Osteoblast (primary cell): ENCODE measurements at places on chromosomes 5 and 9. TPM values are rescaled to one million over a fixed set of nuclear protein-coding genes. Genes with fewer than 3 reads are reported as not detected.
A peak's percentile ranks its signal among the peaks of the same experiment; 100 is the strongest.

DNA sequence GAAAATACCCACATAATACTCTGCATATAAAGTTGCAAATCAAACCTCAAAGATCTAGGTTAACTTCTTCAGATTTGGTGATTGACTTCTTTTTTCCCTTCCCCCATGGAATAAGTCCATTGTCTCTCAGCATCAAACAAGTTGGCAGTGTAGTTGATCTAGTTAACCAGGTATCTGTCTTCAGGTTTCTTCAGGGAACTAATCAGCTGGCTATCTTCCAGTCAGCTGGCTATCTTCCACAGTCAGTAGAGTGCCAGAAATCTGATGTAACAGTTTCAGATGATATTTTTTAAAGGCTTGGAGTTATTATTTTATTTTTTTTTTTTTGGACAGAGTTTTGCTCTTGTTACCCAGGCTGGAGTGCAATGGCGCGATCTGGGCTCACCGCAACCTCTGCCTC is 16.8 kb downstream of the TNFSF15 start:
- no peaks in the 10 kb centered on the region for H3K4me1 ChIP-seq
- H3K36me3 ChIP-seq: no peaks in the 10 kb centered on the region
- no peak overlapping the region for H3K27ac ChIP-seq
- DNase-seq: no peak

DNA sequence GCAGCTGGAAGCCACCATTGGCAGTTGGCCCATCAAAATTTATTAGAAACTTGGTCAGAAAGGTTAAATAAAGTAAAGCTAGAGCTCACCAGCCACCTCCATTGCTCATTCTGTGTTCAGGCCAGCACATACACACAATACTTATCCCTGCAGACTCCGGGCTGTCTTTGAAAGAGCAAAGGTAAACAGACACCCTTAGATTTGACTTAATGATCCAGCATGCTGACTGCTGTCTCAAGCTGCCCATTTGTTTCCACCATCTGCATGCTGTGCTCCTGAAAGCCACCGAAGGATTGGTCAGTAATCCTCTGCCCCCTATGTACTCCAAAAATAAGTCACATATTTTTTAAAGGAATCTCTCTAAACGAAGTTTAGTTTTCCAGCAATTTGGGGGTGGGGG is 1059.8 kb upstream of the DMAC1 start:
- no peaks in the 10 kb centered on the region for H3K36me3 ChIP-seq
- no peak overlapping the region for H3K27ac ChIP-seq
- peaks cover 5% of the 10 kb centered on the region for H3K4me1 ChIP-seq
- no peak overlapping the region for H3K4me3 ChIP-seq
- DNase-seq: peak; percentile 31

DNA sequence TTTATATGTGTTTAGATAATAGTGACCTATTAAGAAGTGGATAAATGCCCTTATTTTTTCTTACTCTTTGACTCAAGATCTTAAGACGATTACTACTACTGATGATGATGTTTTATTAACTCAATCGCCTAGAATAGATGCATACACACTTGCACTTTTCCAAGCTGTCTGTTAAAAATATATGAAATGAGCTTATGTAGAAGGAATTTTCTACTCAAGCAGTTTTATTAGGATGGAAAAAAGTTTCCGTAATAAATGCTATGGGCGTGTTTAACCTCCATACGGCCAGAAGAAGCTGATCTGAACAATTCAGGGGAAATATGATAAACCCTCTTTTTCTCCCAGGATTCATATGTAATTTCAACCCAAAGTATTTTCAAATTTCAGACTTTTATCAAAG is 455.7 kb upstream of the MPDZ start:
- H3K36me3 ChIP-seq: no peaks in the 10 kb centered on the region
- no peak for DNase-seq
- no peak overlapping the region for H3K4me3 ChIP-seq

DNA sequence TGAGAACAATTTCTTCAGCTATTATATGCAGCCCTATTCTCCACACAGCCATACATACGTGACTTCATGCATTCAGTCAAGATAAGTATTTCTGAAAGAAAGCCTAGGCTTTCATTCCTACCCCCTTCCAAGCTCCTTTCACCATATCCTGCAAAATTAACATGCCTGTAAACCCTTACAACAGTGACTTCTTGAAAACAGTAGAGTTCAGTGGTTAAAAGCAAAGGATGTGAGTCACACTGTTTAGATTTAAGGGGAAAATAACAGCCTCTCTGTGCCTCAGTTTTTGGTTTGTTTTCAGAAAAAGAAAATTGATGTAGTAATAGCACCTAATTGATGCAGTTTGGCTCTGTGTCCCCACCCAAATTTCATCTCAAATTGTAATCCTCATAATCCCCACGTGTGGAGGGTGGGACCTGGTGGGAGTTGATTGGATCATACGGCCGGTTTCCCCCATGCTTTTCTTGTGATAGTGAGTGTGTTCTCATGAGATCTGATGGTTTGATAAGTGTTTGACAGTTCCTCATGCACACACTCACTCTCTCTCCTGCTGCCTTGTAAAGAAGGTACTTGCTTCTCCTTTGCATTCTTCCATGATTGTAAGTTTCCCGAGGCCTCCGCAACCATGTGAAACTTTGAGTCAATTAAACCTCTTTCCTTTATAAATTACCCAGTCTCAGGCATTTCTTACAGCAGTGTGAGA is 264.8 kb downstream of the CETN3 start:
- no peaks in the 10 kb centered on the region for H3K36me3 ChIP-seq
- H3K27ac ChIP-seq: no peak overlapping the region
- H3K27me3 ChIP-seq: no peaks in the 10 kb centered on the region
- DNase-seq: no peak
- H3K4me1 ChIP-seq: no peaks in the 10 kb centered on the region

DNA sequence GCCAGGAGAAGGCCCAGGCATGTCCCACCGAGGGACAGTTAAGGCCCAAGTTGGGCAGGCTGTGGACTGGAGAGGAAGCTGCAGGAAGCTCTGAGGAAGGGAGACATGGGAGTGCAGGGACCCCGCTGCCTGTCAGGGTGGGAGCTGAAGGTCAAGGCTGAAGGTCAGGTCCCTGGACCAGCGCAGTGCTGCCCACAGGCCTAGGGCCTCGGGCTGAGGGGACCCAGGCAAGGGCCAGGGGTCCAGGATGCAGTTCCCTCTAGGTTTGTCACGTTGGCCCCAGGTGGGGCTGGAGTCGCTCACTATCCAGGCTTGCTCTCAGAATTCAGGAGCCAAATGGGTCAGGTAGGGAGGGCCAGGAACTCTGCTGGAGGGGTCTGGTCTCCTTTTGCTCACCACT is 76.7 kb upstream of the STXBP1 start:
- H3K27ac ChIP-seq: peak overlapping the region; percentile 90
- no peaks in the 10 kb centered on the region for H3K27me3 ChIP-seq
- peak; percentile 59 for DNase-seq
- H3K4me1 ChIP-seq: peaks cover 58% of the 10 kb centered on the region

GRCh38 chr9:79610019-79610631 is 38.4 kb downstream of the TLE4 start:
- no peak for DNase-seq
- H3K4me3 ChIP-seq: no peak overlapping the region
- H3K36me3 ChIP-seq: no peaks in the 10 kb centered on the region
- H3K27ac ChIP-seq: peak overlapping the region; percentile 51

- DNase-seq: no peak
- H3K27me3 ChIP-seq: no peaks in the 10 kb centered on the region
- no peaks in the 10 kb centered on the region for H3K36me3 ChIP-seq
- H3K4me1 ChIP-seq: peaks cover 25% of the 10 kb centered on the region
- H3K4me3 ChIP-seq: no peak overlapping the region
- no peak overlapping the region for H3K27ac ChIP-seq
Observed at GRCh38 chr9:91680106-91680505, 256.5 kb upstream of the NFIL3 start.

DNA sequence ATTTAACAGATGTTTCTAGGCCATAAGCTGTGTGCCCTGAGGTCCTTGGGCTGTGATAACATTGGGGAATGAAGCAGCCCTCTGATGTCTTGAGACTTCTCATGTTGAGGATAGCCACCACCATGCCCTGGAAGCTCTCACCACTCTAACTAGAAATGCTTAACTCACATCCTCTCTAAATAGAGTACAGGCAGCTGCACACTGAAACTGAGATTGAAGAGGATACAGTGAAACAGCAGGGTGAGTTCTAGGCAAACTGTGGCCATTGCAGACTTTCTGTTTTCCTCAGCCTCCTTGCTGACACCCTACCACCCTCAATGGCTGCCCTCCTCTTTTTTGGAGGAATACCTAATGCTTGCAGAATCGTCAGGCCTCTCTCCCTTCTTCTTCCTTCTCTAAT is 22.4 kb downstream of the UTP15 start:
- DNase-seq: no peak
- H3K27ac ChIP-seq: no peak overlapping the region
- no peaks in the 10 kb centered on the region for H3K27me3 ChIP-seq
- H3K36me3 ChIP-seq: peaks cover 6% of the 10 kb centered on the region
- H3K4me1 ChIP-seq: peaks cover 16% of the 10 kb centered on the region
- H3K4me3 ChIP-seq: no peak overlapping the region

DNA sequence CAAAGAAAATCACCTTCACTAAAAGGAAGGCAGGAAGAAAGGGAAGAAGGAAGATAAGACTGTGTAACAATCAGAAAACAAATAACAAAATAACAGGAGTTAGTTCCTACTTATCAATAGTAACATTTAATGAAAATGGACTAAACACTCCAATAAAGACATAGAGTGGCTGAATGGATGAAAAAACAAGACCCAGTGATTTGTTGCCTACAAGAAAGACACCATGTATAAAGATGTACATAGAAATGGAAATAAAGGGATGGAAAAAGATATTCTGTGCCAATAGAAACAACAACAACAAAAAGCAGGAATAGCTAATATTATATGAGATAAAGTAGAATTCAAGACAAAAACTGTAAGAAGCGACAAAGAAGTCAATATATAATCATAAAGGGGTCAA is 116.8 kb downstream of the LURAP1L start:
- no peak overlapping the region for H3K27ac ChIP-seq
- no peaks in the 10 kb centered on the region for H3K27me3 ChIP-seq
- H3K4me3 ChIP-seq: no peak overlapping the region
- H3K36me3 ChIP-seq: no peaks in the 10 kb centered on the region
- H3K4me1 ChIP-seq: no peaks in the 10 kb centered on the region

DNA sequence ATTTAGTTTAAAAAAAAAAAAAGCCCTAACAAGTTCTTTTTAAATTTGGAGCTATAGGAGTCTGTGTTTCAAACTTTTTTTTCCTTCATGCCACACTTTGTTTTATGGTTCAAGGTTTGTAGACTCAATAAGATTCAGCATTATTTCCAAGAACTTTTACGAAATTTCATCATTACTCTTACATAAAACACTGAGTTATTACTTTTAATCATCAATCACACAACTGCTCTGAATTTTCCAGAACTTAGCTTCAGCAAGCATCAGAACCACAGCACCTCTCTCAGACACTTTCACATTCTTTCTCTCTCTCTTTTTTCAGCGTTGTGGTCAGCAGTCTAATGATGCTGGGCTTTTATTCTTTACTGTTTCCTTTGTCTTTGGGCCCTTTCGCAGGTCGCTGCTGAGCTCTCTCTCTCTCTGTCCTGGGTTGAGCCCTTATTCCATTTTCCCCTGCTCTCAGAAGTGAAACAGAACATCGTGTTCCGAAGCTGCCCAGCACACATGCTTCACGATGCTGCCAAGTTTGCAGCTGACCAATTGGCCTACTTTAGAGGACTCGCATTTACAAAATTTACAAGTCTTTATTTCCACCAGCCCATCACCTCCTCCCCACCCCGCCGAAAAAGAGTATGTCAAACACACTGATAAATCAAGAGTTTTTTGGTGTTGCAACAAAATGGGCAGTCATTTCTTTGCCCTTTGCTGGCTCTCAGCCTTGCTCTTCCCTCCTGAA is 44.6 kb upstream of the PIK3R1 start:
- peaks cover 4% of the 10 kb centered on the region for H3K4me1 ChIP-seq
- peak overlapping the region; percentile 54 for H3K4me3 ChIP-seq
- H3K36me3 ChIP-seq: no peaks in the 10 kb centered on the region
- DNase-seq: no peak

GRCh38 chr5:150723845-150724244 is 23.0 kb upstream of the RBM22 start:
- peaks cover 80% of the 10 kb centered on the region for H3K36me3 ChIP-seq
- peak; percentile 71 for DNase-seq
- H3K4me1 ChIP-seq: no peaks in the 10 kb centered on the region
- H3K27me3 ChIP-seq: no peaks in the 10 kb centered on the region

GRCh38 chr5:143456952-143457547 is 53.6 kb upstream of the NR3C1 start:
- no peak overlapping the region for H3K4me3 ChIP-seq
- H3K27ac ChIP-seq: peak overlapping the region; percentile 26
- H3K36me3 ChIP-seq: no peaks in the 10 kb centered on the region
- peak; percentile 90 for DNase-seq

GRCh38 chr5:3004361-3005080 is 253.0 kb upstream of the IRX2 start:
- H3K27ac ChIP-seq: no peak overlapping the region
- no peaks in the 10 kb centered on the region for H3K36me3 ChIP-seq
- DNase-seq: no peak
- no peaks in the 10 kb centered on the region for H3K27me3 ChIP-seq

DNA sequence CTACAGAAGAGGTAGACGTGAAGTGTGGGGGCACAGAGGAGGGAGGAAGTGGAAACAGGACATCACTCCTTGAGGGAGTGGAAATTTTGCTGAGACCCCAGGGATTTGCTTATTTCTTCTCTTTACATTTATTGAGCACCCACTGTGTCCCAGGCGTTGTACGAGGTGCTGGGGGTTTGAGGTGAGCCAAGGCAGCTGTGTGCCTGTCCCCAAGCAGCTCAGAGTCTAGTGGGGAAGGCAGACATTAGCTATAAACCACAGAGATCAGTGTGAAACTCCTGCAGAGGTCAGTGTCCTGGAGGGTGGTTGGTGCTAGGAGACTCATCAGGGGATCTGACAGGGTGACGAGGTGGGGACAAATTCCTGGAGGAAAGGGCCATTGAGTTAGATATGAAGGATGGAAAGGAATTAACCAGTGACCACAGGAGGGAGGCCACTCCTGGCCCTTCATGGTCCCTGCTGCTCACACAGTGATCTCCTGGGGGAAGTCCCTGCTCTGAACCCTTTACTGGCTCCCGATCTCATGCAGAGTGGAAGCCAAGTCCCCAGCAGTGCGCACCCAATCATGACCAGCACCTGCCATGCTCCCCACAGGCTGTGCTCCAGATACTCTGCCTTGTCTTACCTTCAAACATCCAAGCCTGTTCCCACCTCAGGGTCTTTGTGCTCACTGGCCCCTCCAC is 3.4 kb upstream of the CXCL14 start:
- H3K4me1 ChIP-seq: no peaks in the 10 kb centered on the region
- no peak overlapping the region for H3K27ac ChIP-seq
- H3K27me3 ChIP-seq: peaks cover 45% of the 10 kb centered on the region
- H3K4me3 ChIP-seq: no peak overlapping the region
- no peaks in the 10 kb centered on the region for H3K36me3 ChIP-seq

The FCN1 gene
- not detected in 2 replicates for total RNA-seq

The PDE6A gene
- total RNA-seq: under 0.01 TPM in 2 replicates

The OR2V1 gene
- total RNA-seq: not detected in 2 replicates

The HTR4 gene
- not detected in 2 replicates for total RNA-seq

The FOXE1 gene
- not detected in 2 replicates for total RNA-seq

The DMRT1 gene
- total RNA-seq: not detected in 2 replicates

The PCA3 gene
- total RNA-seq: under 0.01 and 0.36 TPM in 2 replicates

The MYMK gene
- total RNA-seq: not detected in 2 replicates

The ATP10B gene
- total RNA-seq: not detected in 2 replicates

The C8G gene
- total RNA-seq: 1.2 TPM in 1 of 2 replicates, not detected in the other

The ANXA6 gene
- 343 and 353 TPM in 2 replicates for total RNA-seq

The DMRT3 gene
- not detected in 2 replicates for total RNA-seq

The FBXL7 gene
- total RNA-seq: 13.4 and 14.4 TPM in 2 replicates
